ENCODE measurements at places on chromosomes 1 and 21.

DNA sequence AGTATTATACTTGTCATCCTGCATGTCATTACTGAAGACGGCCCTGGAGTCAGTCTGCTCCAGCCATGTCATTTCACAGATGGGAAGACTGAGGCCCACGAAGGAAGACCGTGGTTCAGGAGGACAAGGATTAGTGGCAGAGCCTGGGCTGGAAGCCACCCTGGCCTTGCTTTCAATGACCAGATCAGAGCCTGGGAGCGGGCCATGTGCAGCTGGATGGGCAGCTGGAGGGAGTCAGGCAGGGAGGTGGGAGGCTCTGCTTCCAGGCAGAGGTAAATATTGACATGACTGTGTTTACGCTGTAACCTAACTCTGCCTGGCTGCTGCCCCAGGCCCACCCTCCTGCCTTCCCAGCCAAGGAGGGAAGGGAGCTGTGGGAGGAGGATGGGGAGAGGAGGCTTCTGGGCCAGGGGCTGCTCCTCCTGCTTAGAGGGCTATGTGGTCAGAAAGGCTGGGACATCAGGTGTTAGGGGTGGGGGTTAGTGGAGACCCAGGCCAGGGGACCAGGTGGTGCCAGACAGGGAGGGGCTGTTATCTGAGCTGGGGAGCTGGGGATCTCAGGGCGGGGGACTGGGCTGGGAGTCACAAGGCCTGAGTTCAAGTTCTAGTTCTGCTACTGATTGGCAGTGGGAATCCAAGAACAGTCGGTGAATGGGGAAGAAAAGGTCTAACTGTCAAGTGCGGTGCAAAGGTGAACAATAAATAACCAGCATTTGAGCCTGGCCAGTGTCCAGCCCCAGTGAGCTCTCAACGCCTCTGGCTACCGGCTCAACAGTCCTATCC, 48.5 kb upstream of the ECE1 start:
- no peak for DNase-seq

DNA sequence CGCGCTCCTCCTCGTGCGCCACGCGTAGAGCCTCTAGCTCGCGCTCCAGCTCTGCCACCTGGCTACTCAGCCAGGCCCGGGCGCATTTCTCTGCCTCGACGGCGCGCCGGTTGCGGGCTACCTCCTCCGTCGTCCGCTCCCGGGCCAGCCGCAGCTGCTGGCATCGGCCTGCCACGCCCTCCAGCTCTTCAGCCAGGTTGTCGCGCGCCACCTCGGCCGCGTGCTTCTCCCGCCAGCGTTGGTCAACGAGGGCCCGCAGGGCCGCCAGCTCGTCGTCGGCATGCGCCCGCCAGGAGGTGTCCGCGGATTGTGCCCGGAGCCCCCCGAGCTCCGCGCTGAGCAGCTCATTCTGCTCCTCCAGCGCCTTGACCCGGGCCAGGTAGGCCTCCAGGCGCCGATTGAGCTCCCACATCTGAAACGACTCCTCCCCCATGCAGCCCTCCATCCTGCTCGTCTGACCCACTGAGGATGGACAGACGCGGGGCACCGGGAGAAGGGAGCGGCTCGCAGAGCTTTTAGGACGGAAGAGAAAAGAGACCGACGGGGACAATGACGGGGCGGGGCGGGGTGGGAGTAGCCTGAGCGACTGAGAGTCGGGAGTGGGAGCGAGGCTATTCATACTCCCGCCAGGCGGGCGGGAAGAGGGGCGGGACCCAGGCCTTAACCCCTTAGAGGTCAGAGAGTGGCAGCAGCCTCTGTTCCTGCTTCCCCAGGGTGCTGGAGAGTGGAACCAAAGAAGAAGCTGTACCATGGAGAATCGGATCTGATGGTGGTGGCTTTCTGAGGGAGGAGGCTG, at the start of gene NES:
NES (minus strand) TSS at position 588 of the 796 bp plus-strand sequence; CDS start at position 445, 143 bp downstream.
- no peak for DNase-seq

GRCh38 chr1:153312570-153313186, at the start of gene PGLYRP3:
TSS of gene PGLYRP3 (minus strand) at chr1:153312952. CDS start at chr1:153310665, 2,287 bp downstream.
- DNase-seq, result no peak

GRCh38 chr1:156654700-156655099, 12.8 kb downstream of the BCAN start:
- no peak for DNase-seq

DNA sequence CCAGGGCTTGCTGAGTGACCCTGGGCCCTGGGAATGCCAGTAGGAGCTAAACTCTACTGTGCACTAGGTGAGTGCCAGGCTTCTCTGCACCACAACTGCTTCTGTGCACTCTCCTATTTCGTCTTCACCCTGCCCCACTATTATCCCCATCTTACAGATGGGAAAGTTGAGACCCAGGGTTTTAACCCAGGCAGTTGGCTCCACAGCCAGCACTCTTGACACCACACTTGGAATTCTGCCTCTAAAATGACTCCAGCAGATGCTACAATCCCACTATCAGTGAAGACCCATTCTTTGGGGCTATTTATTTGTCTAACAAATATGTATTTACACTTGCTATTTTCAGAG, 56.1 kb downstream of the FOXO6 start:
- DNase-seq, result no peak

GRCh38 chr1:63407002-63407401, 39.6 kb downstream of the ALG6 start:
- DNase-seq, result no peak

DNA sequence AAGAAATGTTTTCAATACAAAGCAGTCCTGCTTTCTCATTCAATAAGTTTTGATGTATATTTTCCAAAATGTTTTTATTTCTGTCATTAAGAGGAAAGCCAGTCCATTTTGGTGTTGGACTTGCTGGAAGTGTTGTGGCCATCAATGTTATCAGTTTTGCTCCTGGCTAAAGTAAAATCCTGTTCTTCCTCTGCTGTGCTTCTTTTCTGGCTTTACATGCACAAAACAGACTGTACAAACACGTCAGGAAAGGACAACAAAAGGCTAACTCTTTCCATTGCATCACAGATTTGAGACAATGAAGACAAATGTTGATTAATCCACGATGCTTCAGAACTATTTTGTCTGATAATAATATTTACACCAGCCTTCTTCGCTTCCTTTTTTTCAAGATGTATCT, 735.4 kb downstream of the LTN1 start:
- no peak for DNase-seq

DNA sequence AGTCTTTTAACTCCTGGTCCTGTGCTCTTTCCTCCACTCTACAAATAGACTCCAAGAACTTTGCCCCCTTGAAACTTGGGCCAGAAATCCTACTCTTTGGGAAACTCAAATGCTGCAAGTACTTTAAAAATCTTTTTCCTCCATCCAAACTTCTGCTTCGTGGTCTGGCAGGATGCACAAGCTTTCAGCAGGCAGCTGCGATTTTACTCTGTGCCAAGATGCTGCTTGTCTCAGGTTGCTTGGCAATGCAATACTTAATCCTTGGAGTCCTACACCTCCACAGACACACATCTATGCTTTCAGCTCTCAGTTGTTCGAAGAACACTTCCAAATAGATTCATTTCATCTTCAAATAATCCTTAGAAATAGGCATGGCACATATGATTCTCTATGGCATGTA, 435.3 kb upstream of the USP24 start:
- DNase-seq, result no peak

- DNase-seq, result peak; percentile 63
Measured at GRCh38 chr1:31939484-31940329, 1.5 kb upstream of the PTP4A2 start.

- no peak for DNase-seq
Measured at GRCh38 chr1:24992761-24993211, 62.7 kb upstream of the RUNX3 start.

GRCh38 chr1:30472526-30472925, 250.9 kb downstream of the MATN1 start:
- no peak for DNase-seq

DNA sequence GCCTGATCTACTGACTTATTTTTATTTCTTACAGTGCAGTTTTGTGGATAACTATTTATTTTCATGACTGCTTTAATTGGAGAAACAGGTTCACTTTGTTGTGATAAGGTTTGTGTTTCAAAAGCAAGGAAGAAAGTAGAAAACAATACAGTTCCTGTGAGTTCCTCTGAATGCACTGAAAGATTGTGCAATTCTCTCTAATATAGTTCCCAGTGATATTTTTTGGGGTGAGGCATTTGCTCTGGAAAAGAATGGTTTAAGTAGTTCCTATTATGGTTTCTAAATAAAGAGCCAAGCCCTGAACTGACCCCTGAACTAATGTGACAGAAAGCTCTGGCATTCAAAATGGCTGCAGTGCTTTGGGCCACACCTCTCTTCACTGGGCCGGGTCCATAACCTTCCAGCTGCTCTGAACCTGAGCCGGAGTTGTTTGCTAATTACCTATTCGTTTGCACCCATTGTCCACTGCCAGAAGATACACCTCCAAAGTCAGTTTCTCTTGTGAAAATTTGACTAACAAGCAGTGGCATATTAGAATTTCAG, 56.6 kb upstream of the VTCN1 start:
- DNase-seq, result no peak

DNA sequence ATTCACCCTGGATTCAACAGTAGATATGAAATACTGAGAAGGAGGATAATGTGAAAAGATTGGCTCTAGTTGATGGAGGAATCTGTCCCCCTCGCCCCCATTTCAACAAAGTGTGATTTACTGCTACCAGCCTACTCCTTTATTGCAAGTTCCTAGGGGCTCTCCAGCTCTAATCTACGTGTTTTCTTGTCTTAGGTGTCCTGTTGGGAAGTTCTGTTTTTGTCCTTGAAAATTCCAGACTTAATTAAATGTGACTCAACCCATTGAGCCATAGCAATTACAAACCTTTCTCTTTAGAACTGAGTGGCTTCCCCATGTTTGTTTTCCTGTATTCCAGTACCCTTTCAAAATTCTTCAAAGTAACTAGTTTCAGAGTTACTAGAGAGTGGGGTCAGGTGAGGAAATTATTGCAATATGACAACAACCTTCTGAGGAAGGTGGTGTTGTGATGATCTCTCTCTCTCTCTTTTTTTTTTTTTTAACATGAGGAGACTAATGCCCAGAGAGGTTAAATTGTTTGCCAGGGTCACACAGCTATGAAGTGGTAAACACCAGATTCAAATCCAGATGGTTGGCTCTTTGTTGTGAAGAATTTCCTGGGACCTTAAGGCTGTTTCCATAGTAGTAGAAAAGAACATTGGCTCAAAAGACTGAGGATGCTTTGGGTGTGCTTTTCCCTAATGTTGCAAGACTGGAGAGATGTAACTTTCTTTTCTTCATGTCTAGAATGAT, 3.5 kb downstream of the RGL1 start:
- no peak for DNase-seq

DNA sequence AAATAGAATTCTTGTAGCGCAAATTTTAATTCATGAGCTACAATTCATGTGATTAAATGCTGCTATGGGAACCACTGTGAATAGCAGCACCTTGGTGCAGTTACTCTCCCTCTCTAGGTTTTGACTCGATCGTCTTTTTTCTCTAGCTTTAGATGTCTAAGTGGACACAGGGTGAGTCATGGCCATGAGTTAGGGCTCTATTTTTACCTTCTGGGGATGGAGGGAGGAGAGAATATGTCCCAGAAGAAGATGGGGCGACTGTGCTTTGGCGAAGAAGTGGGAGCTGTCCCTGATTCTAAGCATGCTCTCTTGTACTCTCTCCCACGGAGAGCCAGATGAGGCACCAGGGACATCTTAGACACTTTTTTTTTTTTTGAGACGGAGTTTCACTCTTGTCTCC, 1.6 kb upstream of the OR2B11 start:
- DNase-seq, result no peak

GRCh38 chr21:44548381-44548780, 2.9 kb downstream of the KRTAP10-2 start:
- no peak for DNase-seq

- DNase-seq, result no peak
Measured at GRCh38 chr1:78651241-78651640, 1.6 kb downstream of the IFI44 start.

DNA sequence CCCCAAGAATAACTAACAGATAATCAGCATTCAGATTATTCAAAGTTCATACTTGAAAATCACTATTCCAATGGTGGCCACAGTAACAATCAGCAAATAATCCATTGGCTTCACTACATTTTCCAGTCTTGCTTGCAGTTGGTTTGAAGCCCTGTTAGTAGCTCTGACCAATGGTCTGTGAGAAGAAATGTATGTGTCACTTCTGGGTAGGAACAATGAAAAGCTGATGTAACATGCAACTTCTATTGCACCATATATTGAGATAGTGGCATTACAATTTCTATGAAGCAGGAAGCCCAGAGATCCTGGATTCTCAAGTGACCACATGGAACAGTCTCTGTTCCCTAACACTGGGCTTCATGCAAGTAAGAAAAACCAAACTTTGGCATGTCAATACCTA, 250.9 kb upstream of the DAB1 start:
- no peak for DNase-seq

DNA sequence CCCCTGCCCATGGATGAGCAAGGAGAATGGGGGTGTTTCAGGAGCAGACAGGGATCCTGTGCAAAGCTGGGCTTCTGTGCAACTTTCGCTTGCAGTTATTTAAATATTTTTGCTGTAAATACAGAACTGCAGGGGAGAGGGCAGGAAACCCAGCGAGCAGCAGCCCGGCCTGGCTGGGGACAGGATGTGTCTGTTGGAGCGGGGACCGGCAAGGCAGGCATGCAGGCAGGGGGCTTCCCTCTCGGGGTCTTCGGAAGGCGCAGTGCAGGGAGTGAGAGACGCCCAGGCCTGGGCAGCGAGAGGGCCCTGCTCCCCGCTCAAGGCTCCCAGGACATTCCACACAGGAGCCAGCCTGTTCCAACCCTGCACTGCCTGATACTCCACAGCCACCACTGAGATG, 1.7 kb upstream of the AIRE start:
- no peak for DNase-seq

- DNase-seq, result no peak
Measured at GRCh38 chr1:5010656-5011055, 356.2 kb downstream of the AJAP1 start.

DNA sequence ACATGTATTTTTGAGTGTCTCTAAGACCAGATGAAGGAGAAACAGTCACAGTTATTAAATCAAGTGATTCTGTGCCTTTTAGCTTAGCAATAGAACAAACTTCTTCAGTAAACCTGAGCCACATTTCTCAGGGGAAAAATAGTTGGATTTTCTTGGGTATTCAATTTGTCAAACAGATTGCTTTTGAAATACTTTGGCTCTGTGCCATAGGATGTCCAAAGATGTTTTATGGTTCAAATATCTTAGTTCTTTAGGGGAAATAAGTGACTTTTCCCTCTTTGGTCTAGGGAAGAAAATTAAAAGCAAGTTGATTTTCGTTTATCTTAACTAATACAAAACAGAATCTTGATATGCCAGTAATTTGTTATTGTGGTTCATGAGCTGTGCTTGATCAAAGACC, 125.9 kb downstream of the ATP5PO start:
- no peak for DNase-seq

Data from T-helper 9 cell (primary cell).